ENCODE measurements at places on chromosomes 7 and 10.

DNA sequence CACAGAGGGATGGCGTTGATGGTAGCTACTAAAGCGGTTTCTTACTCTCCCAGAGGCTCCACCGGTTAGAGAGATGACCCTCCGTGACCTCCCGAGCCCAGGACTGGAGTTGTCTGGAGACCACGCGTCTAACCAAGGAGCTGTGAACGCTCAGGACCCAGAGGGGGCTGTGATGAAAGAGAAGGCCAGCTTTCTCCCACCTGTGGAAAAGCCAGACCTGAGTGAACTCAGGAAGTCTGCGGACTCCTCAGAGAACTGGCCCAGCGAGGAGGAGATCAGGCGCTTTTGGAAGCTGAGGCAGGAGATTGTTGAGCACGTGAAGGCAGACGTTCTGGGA, 15.9 kb downstream of the LRRC27 start:
- no peak for DNase-seq

- peak; percentile 58 for DNase-seq
Measured at GRCh38 chr7:56105508-56105907, 768 bp downstream of the CHCHD2 start.

- DNase-seq = peak; percentile 47
Measured at GRCh38 chr7:46468753-46469356, 547.8 kb upstream of the IGFBP3 start.

- DNase-seq = no peak
Measured at GRCh38 chr7:2301511-2301863, 12.8 kb downstream of the SNX8 start.

GRCh38 chr7:36264913-36265516, 112.0 kb downstream of the EEPD1 start:
- no peak for DNase-seq

DNA sequence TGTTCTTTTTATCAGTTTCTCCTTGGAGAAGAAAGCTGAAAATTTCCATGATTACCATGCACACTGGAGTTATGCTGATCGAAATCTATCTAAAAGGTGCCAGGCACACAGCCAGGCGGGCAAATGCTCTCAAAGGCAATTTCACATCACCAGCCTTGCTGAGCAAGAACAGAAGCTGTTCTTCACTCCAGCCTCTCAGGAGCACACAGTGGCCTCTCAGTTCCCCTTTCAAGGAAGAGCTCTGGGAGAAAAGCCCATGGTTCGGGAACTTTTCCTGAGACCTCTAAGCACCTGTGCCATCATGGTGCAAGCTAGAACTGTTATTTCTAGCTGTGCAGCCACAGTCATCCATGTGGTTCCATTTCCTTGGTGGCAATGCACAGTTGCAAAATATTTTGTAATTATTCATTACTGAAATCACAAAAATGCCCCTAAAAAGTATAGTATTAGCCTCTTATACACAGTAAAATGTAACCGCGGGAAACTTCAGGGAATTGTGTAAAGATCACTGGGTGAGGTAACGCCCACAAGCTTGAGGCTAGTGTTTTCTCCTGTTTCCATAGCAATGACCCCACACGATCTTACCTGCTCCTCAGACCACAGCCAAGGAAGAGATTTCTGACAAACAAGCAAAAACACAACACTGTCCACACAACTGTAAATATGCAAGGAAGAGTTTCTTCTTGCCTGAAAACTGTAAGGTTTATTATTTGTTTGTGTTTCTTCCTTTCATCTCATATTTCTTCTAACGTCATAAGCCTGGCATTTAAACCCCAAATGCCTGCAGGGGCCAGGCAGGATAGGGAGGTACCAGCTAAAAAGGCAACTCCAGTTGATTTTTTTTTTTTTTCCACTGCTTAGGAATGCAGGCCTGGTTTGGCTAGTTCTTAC, 121.2 kb downstream of the FAM107B start:
- DNase-seq = peak; percentile 16

DNA sequence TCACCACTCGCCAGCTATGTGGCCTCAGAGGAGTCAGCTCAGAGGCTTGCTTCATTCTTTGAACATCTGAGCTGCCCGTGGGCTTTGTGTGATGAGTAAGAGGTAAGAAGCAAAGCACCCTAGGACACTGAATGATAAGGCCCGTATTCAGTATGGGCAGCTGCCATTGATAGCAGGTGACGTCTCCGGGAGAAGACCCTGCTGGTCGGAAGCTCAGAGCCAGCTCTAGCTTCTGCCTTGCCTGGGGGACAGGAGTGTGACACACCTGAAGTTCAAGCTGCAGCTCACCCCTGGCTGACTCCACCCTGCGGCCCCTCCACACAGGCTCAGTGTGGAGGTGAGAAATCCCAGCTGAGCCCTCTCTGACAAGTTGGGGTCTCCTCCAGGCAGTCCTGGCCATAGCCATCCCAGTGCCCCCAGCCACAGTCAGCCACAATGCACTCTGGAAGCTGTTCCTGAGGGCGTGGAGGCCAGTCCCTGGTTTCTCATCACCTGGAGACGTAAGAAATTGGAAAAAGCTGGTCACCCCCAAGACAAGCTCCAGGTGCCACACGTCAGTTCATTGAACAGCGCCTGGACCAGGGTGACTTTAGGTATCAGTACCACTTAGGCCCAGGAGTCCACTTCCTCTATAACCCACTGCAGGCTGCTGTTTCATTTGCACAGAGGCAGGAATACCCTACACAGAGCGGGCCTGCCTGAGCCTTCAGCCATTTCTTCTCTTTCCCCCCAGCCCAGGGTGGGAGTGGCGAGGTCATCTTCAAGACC, 164.9 kb upstream of the RHEB start:
- DNase-seq = peak; percentile 16

GRCh38 chr7:18350678-18351077, 144.9 kb upstream of the HDAC9 start:
- DNase-seq = no peak
